ENCODE measurements at places on chromosomes 5 and 9. TPM values are rescaled to one million over a fixed set of nuclear protein-coding genes. Genes with fewer than 3 reads are reported as not detected.

GRCh38 chr5:1975898-1976765 lies 93.4 kb upstream of the IRX4 start:
- no peaks in the 10 kb centered on the region for H3K4me1 ChIP-seq
- H3K36me3 ChIP-seq = no peaks in the 10 kb centered on the region
- H3K27ac ChIP-seq = no peak overlapping the region
- no peaks in the 10 kb centered on the region for H3K27me3 ChIP-seq
- no peak overlapping the region for H3K4me3 ChIP-seq

DNA sequence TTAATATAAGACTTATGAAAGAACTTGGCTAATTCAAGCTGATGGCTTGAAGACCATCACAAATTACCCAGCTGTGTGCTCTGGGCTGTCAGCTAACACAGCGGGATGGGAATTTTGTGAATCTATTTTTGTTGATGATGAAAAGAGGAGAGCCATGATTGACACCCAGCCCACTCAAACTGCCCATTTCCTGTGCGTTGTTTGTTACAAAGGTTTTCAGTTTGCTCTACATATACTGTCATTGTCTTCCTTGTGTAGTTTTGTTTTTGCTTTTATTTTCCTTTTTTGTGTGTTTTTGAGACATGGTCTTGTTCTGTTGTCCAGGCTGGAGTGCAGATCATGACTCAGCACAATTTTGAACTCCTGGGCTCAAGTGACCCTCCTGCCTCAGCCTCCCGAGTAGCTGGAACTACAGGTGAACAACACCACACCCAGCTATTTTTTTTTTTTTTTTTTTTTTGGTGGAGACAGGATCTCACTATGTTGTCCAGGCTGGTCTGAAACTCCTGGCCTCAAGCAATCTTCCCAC lies 400.3 kb downstream of the ICE1 start:
- no peak for ATAC-seq
- H3K27ac ChIP-seq = no peak overlapping the region
- H3K4me1 ChIP-seq = peaks cover 5% of the 10 kb centered on the region
- H3K27me3 ChIP-seq = no peaks in the 10 kb centered on the region

DNA sequence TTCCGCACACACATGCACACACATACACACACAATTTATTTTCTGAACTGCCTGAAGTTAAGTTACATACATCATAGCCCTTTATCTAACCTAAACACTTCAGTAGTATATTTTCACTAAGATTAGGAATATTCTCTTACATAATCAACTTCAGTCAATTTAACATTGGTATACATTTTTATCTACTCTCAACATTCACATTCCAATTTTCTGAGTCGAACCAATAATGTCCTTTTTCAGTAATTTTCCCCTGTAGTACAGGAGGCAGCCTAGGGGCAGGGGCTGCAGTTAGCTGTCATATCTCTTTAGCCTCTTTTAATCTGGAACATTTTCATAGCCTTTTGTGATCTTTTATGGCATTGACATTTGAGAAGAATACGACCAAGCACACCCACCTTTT lies 150.1 kb downstream of the DAB2IP start:
- H3K27me3 ChIP-seq = no peaks in the 10 kb centered on the region
- H3K4me3 ChIP-seq = no peak overlapping the region
- no peak overlapping the region for H3K27ac ChIP-seq
- no peak for ATAC-seq
- no peaks in the 10 kb centered on the region for H3K36me3 ChIP-seq
- H3K4me1 ChIP-seq = no peaks in the 10 kb centered on the region

DNA sequence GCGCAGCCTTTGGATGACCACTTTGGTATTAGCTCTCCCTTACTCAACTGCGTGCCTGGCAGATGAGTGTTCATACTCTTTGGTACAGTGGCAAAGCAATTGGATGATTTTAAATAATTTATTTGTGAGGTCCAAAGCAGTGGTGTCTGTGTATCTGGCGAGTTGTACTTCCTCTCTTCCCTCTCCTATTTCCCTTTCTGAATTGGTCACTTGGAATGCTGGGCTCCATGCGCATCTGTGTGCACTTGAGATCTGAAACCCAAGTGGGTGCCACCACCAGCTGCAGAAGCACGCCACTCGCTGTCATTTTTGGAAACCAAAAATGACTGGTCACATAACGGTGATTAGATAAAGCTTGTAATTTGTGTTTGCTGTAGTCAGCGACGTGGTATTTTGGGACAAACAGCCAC lies 386.0 kb upstream of the KLF4 start:
- H3K36me3 ChIP-seq = no peaks in the 10 kb centered on the region
- H3K4me1 ChIP-seq = no peaks in the 10 kb centered on the region
- no peaks in the 10 kb centered on the region for H3K27me3 ChIP-seq
- ATAC-seq = no peak
- H3K27ac ChIP-seq = no peak overlapping the region

DNA sequence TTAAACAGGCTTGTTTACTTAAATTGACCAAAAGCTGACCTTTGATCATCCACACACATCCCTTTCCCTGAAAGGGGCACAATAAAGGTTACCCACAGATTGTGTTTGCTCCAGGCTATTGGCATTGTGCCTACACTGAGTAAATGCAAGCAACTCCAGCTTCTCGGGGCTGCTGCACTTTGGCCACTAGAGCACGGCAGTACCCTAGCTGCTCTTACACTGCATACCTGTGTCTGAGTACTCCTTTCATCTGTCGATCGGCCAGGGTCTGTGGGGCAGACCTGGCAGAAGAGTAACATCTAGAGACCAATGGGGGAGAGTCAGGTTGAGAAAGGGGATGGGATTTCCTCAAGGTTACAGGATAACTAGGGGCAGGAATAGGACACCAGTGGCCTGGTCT lies 281.9 kb upstream of the NMUR2 start:
- peaks cover 6% of the 10 kb centered on the region for H3K4me1 ChIP-seq
- H3K27ac ChIP-seq = no peak overlapping the region
- no peak for ATAC-seq
- H3K4me3 ChIP-seq = no peak overlapping the region
- no peaks in the 10 kb centered on the region for H3K27me3 ChIP-seq

GRCh38 chr5:158974775-158975174 lies 124.9 kb downstream of the EBF1 start:
- no peaks in the 10 kb centered on the region for H3K36me3 ChIP-seq
- H3K27me3 ChIP-seq = no peaks in the 10 kb centered on the region
- ATAC-seq = no peak
- H3K4me3 ChIP-seq = no peak overlapping the region
- no peak overlapping the region for H3K27ac ChIP-seq
- H3K4me1 ChIP-seq = peaks cover 29% of the 10 kb centered on the region

DNA sequence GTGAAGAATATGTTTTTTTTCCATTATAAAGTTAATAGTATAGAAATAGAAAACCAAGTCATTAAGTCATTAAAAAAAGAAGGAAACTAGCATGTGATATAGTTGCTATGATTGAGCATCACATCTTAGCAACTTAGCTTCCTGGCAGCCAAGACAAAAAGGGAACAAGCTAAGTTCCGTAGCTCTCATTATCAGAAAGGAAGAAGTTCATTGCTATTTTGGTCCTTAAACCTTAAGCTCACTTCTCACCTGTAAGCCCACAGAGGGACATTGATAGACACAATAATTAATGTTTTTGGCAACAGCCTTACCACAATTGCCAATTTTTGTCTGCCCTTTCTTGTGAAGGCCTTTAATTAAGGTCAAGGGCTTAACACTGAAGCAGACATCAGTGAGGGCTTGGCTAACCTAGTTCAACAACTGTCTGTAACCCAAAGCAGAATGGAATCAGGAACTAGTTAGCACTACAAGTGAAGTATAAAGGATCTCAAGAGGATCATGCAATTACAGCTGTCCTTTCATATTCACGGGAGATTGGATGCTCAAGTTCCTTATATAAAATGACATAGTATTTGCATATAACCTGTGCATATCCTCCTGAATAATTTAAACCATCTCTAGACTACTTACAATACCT lies 24.0 kb upstream of the KLF4 start:
- no peaks in the 10 kb centered on the region for H3K4me1 ChIP-seq
- no peak overlapping the region for H3K27ac ChIP-seq
- ATAC-seq = no peak
- H3K27me3 ChIP-seq = no peaks in the 10 kb centered on the region
- H3K36me3 ChIP-seq = no peaks in the 10 kb centered on the region
- H3K4me3 ChIP-seq = no peak overlapping the region

GRCh38 chr9:120942186-120943001 lies 15.8 kb upstream of the TRAF1 start:
- H3K4me1 ChIP-seq = peaks cover 62% of the 10 kb centered on the region
- peak; percentile 89 for ATAC-seq
- no peak overlapping the region for H3K4me3 ChIP-seq
- peak overlapping the region; percentile 79 for H3K27ac ChIP-seq
- H3K36me3 ChIP-seq = no peaks in the 10 kb centered on the region

DNA sequence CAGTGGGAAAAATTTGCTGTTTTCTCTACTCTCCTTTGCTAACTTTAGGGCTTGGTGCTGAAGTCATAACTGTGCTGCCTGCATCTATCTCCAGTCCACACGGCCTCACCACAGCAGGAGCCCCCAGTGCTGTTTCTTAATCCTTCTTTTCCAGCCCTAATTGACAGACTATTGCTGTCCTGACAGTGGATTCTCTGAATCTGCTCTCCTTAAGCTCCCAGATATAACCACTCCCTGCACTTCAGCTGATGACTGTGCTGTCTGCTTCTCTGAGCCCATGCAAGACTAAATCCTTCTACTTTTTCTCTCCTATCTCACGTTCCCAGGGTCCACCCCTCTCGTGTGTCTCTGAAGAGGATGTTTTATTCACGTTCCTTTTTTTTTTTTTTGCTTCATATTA lies 19.7 kb upstream of the GRIA1 start:
- no peak overlapping the region for H3K4me3 ChIP-seq
- ATAC-seq = no peak
- no peak overlapping the region for H3K27ac ChIP-seq
- H3K27me3 ChIP-seq = no peaks in the 10 kb centered on the region
- H3K36me3 ChIP-seq = no peaks in the 10 kb centered on the region
- H3K4me1 ChIP-seq = no peaks in the 10 kb centered on the region

DNA sequence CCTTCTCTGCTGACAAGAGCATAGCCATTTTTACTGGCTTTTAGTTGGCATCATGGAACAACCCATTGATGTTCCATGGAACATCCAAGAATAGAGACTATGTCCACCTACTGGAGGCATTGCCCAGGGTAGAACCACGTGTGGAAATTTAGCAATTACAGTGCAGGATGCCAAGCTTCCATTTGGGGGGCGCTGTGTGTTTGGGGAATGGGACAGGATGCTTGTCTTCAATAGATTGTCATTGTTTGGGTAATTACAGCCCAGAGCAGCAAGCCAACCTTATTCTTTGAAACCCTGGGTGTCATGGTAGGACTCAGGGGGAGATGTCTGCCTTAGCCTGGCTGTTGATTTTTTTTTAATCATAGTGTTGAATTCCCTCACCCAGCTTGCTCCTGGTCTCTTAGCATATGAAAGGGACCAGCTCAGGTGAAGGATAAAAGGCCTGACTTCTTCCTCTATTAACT lies 171.1 kb downstream of the DOCK2 start:
- H3K4me3 ChIP-seq = no peak overlapping the region
- no peak overlapping the region for H3K27ac ChIP-seq

- no peaks in the 10 kb centered on the region for H3K4me1 ChIP-seq
- H3K36me3 ChIP-seq = no peaks in the 10 kb centered on the region
- H3K4me3 ChIP-seq = no peak overlapping the region
- no peaks in the 10 kb centered on the region for H3K27me3 ChIP-seq
Observed at GRCh38 chr5:104385906-104386305, 823.3 kb upstream of the NUDT12 start.

GRCh38 chr9:68832861-68833518 lies 128.0 kb downstream of the PIP5K1B start:
- ATAC-seq = no peak
- no peak overlapping the region for H3K27ac ChIP-seq
- H3K4me3 ChIP-seq = no peak overlapping the region
- H3K4me1 ChIP-seq = no peaks in the 10 kb centered on the region

GRCh38 chr9:130864541-130864940 lies 29.5 kb downstream of the ABL1 start:
- ATAC-seq = no peak
- H3K27me3 ChIP-seq = no peaks in the 10 kb centered on the region
- no peaks in the 10 kb centered on the region for H3K36me3 ChIP-seq

- ATAC-seq = no peak
- no peaks in the 10 kb centered on the region for H3K27me3 ChIP-seq
- no peaks in the 10 kb centered on the region for H3K4me1 ChIP-seq
- no peak overlapping the region for H3K4me3 ChIP-seq
Observed at GRCh38 chr5:140608722-140609121, 24.3 kb downstream of the CD14 start.

DNA sequence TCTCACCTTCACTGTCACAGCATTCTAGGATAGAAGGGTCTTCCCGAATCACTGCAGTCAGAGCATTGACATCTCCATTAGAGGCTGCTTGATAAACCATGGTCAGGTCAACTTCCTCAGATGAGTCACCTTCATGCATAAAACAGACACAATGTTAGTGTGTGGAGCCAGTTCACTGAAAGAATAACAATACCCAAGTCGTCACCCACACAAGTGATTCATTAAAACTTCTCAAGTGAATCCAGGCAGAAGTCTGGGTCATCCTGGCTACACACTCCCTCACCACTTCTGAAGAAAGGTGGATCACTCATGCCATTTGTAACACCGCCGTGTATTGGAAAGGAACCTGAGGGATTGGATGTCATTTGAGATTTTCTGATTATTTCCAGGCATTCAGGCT lies 49.6 kb downstream of the ANKRD55 start:
- H3K4me1 ChIP-seq = no peaks in the 10 kb centered on the region
- no peaks in the 10 kb centered on the region for H3K36me3 ChIP-seq
- no peak for ATAC-seq
- no peak overlapping the region for H3K4me3 ChIP-seq

TPPP gene
- total RNA-seq = 28.6 TPM

WDR38 gene
- not detected for total RNA-seq

FCN1 gene
- total RNA-seq = 0.31 TPM

FOXD4L6 gene
- not detected for total RNA-seq

PAEP gene
- not detected for total RNA-seq

ZSWIM6 gene
- total RNA-seq = 14.0 TPM

SLC6A3 gene
- total RNA-seq = not detected

SREK1IP1 gene
- 18.4 TPM for total RNA-seq

TAF11L10 gene
- not detected for total RNA-seq

CEL gene
- total RNA-seq = 0.35 TPM

Measured in gastroesophageal sphincter (tissue), 4 donors.